CD4-positive, alpha-beta T cell treated with Interleukin-4 for 1 hour (primary cell): ENCODE measurements at places on chromosomes 4 and X.

DNA sequence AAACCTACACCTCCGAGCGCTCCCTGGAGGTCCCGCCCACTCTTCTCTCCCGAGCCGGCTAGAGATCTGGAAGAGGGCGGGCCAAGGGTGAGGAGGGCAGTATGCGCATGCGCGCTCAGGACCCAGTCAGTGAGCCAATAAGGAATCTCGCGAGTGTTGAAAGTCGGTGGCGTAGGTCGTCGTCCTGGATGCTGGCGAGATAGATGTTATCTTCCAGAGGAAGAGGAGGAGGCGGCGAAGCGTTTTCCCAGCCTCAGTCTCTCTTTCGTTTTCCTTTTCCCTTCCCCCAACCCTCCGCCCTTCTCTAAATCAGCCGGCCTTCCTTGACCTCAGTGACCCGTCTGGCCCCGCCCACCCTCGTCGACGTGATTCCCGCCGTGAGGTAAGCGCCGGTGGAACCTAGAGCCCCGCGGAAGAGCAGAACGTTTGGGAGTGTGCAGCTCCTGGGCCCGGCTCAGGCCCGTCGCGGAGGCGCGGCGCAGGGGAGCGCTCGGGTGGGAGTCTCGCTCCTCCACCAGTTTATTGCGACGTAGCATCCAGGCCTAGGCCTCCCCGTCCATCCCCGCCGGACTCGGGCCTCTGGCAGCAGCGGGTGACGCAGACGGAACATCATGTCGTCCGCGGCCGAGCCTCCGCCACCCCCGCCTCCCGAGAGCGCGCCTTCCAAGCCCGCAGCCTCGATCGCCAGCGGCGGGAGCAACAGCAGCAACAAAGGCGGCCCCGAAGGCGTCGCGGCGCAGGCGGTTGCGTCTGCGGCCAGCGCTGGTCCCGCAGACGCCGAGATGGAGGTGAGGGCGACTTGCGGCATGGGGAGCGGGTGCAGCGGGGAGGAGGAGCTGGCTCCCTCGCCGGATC, at the start of gene SMARCA5:
Gene SMARCA5, plus strand, starts transcription at position 389 of the 855 bp plus-strand sequence. Its CDS starts 223 bp downstream, at position 612.
- DNase-seq = peak; percentile 98

GRCh38 chr4:62960415-62960814, 1448.8 kb downstream of the TECRL start:
- no peak for DNase-seq

- DNase-seq = no peak
Observed at GRCh38 chr4:150259861-150260567, 181.8 kb downstream of the DCLK2 start.

- DNase-seq = no peak
Observed at GRCh38 chr4:20944961-20945360, 244.7 kb downstream of the PACRGL start.

DNA sequence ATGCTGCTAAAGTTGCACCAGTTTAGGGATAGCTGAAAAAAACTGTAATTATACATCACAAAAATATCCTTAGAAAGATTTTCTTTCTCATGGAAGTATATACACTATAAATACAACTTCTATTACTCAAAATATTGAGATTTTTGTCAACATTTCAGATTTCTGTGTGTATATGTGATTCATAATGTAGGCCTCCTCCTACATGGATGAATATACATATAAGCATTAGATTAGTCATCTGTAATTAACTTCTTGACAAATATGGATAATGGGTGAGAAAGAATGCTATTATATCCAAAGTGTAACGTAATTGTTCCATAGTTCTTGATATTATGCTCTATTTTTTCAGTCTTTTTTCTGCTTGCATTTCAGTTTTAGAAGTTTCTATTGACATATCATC, 124.9 kb downstream of the CBLL2 start:
- DNase-seq = no peak

DNA sequence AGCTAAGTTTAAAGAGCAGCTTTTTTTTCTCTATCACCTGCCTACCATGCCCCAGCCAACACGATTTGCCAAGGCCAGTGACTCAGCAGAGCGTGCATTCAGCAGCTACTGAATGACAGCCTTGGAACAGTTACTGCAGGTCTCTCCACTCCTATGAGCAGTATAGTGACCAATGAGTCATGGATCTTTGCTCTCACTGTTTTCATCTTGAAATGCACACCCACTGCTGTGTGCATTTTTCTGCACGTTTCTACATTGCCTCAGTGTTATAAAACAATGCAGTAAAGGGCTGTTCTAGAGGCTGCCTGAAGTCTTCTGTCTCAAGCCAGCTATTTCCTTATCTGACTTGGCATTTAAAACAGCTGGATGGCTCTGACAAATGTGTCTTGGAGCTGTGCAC, 66.0 kb upstream of the C4orf54 start:
- DNase-seq = no peak

- DNase-seq = peak; percentile 30
Observed at GRCh38 chr4:150209140-150209829, 131.0 kb downstream of the DCLK2 start.

DNA sequence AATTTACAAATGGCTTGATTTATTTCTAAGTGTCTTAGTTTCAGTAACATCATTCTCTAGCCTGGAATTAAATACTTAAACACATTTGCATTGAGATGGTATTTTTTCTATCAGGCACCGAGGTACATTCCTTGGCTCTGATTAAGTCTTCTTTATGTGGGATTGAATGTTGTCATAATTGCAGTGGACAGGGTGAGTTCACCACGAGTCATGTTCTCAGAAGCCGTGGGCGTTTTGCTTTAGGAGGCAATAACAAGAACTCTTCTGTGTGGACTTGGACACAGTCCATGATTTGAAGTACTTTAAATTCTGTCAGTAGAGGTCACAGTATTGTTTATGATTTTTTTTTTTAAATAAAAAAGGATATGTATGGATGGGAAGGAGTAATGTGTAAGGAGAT, 57.1 kb upstream of the EFHC2 start:
- DNase-seq = no peak

GRCh38 chr4:111961809-111962208, 183.4 kb upstream of the FAM241A start:
- no peak for DNase-seq

- DNase-seq = no peak
Observed at GRCh38 chr4:184583738-184584502, 65.3 kb downstream of the CASP3 start.

DNA sequence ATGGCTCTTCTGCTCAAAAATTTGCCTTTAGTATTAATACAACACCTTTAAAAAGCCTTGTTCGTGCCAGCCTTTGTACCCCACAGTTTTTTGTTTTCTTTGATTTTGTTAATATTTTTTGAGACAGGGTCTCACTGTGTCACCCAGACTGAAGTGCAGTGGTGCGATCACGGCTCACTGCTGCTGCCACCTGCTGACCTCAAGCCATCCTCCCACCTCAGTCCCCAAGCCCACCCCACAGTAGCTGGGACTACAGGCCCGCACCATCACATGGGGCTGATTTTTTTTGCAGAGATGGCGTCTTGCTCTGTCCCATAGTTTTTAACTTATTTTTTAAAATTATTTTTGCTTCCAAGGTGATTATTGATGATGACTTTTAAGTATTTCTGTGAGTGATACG, 134.0 kb downstream of the HTR2C start:
- no peak for DNase-seq

GRCh38 chr4:30867427-30867826, 147.3 kb downstream of the PCDH7 start:
- DNase-seq = no peak

DNA sequence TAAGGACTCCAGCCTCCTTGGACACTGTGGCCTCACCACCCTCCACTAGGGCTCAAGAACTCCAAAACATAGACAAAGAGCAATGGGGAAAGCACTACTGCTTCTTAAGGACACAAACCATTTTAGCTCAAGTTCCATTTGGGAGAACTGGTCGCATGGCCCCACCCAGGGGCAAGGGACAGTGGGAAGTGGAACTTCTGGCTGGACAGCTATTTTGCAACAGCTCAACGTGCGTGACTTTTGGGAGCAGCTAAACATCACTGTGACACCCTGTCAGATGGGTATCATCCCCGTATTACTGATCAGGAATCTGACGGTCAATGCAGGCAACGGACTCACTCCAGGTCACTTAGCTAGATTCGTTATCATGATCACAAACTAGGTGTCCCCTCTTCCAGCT, 9.0 kb upstream of the GLOD5 start:
- no peak for DNase-seq

DNA sequence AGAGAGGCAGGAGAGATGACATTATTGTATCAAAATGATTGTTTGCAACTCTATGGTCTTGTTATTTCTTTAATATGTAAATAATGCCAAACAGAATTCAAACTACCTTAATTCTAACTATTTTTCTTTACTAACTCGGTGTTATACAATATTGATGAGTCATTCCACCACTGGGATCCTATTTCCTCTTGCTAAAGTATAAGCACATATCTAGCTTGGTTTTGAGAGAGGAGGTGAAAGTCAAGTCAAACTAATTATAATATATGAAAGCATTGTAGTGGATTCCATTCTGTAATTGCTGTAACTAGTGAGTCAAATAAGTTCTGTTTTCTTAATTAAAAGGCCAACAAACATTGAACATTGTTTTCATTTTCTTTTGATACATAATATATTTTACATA, 837.6 kb downstream of the PDHA2 start:
- DNase-seq = no peak

- DNase-seq = no peak
Observed at GRCh38 chr4:41362621-41363383, 106.1 kb downstream of the UCHL1 start.

GRCh38 chr4:41320278-41320677, 63.5 kb downstream of the UCHL1 start:
- DNase-seq = no peak

DNA sequence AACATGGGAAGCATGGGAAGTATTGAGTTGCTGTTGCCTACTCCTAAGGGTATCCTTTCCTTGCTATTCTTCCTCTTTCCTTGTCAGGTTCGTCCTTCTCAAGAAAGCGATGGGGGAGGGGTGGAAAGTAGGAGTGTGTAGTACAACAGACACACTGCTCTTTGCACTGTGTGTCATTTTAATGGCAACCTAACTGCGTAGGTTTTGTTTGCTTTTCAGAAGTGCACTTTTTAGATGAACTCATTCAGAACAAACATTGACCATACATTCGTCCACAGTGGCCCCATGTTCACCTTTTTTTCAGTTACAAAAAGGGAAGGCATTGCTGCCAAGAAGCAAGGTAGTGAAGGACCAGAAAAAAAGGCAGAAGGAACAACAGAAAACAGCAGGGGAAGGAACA, 10.2 kb upstream of the YIPF6 start:
- no peak for DNase-seq

DNA sequence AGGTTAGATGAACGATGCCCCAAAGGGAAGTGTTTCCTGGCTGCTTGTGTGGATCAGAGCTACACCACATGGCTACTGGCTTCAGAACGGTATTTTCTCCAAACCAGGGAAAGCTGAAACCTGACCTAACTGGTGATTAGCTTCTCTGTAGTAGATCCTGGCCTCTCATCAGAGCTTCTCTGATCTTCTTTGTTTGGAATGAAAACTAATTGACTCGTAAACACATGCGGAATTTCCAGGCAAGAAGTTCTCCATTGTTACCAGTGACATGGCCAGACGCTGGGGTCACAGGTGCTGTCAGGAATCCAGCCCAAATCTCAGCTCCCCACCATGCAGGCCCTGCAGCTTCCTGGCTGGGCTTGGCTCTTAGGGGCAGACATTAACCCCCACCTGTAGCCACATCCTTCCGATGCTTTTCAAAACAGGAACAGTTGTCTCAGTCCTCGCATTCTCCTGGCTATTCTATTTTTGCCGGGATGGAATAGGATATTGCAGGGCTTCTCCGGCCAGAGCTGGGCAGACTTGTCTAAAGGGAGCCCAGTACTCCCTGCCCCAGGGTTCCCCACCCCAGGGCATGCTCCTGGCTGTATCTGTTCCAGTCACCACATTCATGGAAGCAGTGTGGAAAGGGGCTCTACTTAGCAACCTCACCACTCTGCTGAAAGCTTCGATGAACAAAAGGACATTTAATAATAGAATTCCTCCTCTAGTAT, 305.4 kb upstream of the F9 start:
- no peak for DNase-seq

DNA sequence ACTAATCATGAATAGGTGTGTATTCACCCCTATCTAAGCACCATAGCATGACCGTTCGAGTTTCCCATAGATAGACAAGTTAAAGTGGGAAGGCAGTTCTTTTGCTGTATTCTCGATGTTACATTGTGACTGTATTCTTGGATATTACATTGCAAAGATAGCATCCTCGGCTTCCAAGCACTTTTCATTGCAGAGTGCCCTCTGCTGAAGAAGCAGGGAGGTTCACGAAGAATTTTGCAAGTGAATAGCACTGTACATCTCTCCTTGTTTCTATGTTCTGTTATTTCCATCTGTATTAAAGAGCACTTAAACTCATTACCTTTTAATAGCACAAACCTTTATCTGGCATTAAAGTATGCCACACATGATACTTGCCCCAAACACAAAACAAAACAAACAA, 426.7 kb upstream of the ARX start:
- no peak for DNase-seq

GRCh38 chr4:95548738-95549245, at the start of gene UNC5C:
Gene UNC5C, minus strand, starts transcription at chr4:95548973.
- no peak for DNase-seq

- DNase-seq = no peak
Observed at GRCh38 chr4:83989835-83990234, 453.9 kb downstream of the GPAT3 start.

DNA sequence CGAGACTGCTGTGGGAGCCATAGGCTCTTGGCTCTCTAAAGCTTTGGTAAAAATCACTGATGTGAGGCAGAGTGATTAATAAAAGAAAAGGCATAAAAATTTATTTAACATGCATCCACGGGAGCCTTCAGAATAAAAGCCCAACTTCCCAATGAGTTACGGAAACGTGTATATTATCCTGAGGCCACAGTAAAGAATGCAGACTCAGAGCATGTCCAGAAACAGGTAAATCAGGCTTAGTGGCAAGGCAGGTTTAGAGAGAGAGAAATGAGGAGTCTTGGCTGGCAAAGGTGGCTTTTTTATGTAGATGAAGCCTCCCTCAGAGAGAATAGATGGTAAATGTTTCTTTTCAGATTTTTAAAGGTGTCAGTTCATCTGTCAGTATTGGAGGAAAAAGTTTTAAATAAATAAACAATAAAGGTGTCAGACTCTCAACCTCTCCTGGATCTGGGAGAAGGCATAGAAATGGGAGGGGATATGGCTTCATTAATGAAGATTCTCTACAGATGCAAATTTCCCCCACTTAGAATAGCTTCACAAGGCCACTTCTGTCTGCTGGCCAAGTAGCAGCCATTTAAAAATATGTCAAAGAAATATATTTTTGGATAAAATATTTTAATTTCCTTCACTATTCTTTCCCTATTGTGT, 24.0 kb downstream of the C4orf51 start:
- DNase-seq = no peak
